ENCODE measurements at places on chromosomes 12 and 14. TPM values are rescaled to one million over a fixed set of nuclear protein-coding genes. Genes with fewer than 3 reads are reported as not detected.

CYP27B1 gene
- total RNA-seq = 2.0 TPM

RIMBP2 gene
- not detected for total RNA-seq

NCAPD2 gene
- 157 TPM for total RNA-seq

GPR68 gene
- total RNA-seq = 25.1 TPM

EIF2S3B gene
- total RNA-seq = 1.5 TPM

POTEM gene
- total RNA-seq = not detected

SLC6A13 gene
- not detected for total RNA-seq

KRT71 gene
- not detected for total RNA-seq

MEG3 gene
- not detected for total RNA-seq

ATN1 gene
- total RNA-seq = 29.4 TPM

CLEC4C gene
- total RNA-seq = not detected

TAS2R43 gene
- 0.81 TPM for total RNA-seq

DNAH10 gene
- 0.05 TPM for total RNA-seq

ZFHX2 gene
- total RNA-seq = 0.93 TPM

RAD9B gene
- 0.91 TPM for total RNA-seq

HPD gene
- not detected for total RNA-seq

All from activated naive CD4-positive, alpha-beta T cell treated with anti-CD3 and anti-CD28 coated beads, Interleukin-2, amount 10 ng/mL, durations not matched to agents 5 hours and 36 hours (primary cell).